ENCODE measurements at places on chromosomes 5 and 9.
A peak's percentile ranks its signal among the peaks of the same experiment; 100 is the strongest.

GRCh38 chr9:88503845-88504764 is 30.9 kb upstream of the NXNL2 start:
- H3K27ac ChIP-seq = no peak overlapping the region
- peaks cover 1% of the 10 kb centered on the region for H3K27me3 ChIP-seq
- H3K4me3 ChIP-seq = no peak overlapping the region
- H3K4me1 ChIP-seq = no peaks in the 10 kb centered on the region
- DNase-seq = no peak

- no peak overlapping the region for H3K27ac ChIP-seq
- no peak for DNase-seq
- H3K4me1 ChIP-seq = no peaks in the 10 kb centered on the region
- peaks cover 17% of the 10 kb centered on the region for H3K27me3 ChIP-seq
- no peaks in the 10 kb centered on the region for H3K36me3 ChIP-seq
- no peak overlapping the region for H3K4me3 ChIP-seq
These were observed 51.0 kb upstream of the EGFLAM start for GRCh38 chr5:38207343-38207742.

GRCh38 chr5:52469420-52469819 is 318.3 kb upstream of the ITGA1 start:
- H3K4me1 ChIP-seq = peaks cover 17% of the 10 kb centered on the region
- peak; percentile 40 for DNase-seq
- peak overlapping the region; percentile 84 for H3K27ac ChIP-seq
- H3K27me3 ChIP-seq = peaks cover 4% of the 10 kb centered on the region
- H3K4me3 ChIP-seq = peak overlapping the region; percentile 49

DNA sequence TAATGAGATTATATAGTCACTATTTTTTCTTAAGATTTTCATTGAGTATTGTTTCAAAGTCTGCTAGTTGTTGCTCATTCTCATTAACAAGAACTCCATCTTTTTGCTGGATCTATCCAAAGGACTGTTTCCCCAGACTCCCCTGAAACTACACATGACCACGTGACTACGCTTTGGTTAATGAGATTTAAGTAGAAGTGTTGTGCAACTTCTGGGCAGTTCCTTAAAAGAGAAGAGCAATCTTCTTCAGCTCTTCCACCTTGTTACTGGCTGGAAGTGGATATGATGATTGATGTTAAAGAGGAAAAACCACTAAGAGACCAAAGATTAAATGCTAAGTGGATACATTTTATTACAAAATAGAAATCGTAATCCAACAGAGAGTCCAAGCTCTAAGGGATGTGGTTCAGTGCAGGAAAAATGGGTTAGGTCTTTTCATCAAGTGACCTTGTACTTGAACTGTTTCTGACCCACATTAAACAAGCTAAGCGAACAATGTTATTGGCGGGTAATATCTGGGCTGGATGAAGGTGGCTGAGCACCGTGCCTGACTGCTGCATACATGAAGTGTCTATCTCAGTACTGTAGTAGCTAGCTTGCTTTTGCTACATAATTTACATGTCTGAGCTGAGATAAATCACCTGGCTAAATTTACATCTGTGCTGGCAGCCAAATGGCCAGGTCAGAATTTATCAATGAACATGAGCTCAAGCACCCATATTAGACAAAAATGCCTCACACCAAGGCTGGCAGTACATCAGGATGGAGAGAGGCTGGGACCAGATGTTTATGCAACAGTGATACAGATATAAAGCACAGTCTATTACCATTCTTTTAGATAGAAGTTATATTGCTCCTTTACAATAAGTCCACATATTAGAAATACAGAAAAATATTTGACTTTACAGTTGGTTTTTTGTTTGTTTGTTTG is 7.5 kb upstream of the CTNNAL1 start:
- H3K4me3 ChIP-seq = no peak overlapping the region
- H3K27me3 ChIP-seq = no peaks in the 10 kb centered on the region
- no peak for DNase-seq
- H3K36me3 ChIP-seq = peaks cover 41% of the 10 kb centered on the region

DNA sequence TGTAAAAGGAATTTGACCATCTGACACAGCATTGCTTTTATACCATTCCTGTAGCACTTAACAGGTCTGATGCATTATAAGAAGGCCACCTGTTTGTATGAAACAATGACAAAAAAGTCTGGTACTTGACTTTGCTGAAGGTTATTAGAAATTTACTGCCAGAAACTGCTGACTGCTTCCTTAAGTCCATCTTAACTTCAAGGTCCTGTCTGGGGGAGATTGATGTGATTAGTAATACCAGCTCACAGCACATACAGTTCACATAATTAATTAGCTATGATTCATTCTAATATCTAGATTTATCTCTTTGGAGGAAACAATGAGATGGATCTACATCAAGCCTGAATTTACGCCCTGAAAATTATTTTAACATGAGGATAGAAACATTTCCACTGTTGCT is 49.6 kb upstream of the TEK start:
- no peaks in the 10 kb centered on the region for H3K36me3 ChIP-seq
- no peak overlapping the region for H3K4me3 ChIP-seq
- no peaks in the 10 kb centered on the region for H3K4me1 ChIP-seq
- no peaks in the 10 kb centered on the region for H3K27me3 ChIP-seq
- no peak for DNase-seq
- H3K27ac ChIP-seq = no peak overlapping the region

- peaks cover 20% of the 10 kb centered on the region for H3K4me1 ChIP-seq
- H3K4me3 ChIP-seq = no peak overlapping the region
- H3K27ac ChIP-seq = no peak overlapping the region
- peaks cover 34% of the 10 kb centered on the region for H3K27me3 ChIP-seq
- no peaks in the 10 kb centered on the region for H3K36me3 ChIP-seq
These were observed 65.0 kb downstream of the UGCG start for GRCh38 chr9:111961575-111961974.

GRCh38 chr5:1489754-1490153 is 34.0 kb downstream of the LPCAT1 start:
- H3K36me3 ChIP-seq = peaks cover 31% of the 10 kb centered on the region
- no peak overlapping the region for H3K4me3 ChIP-seq
- H3K27me3 ChIP-seq = no peaks in the 10 kb centered on the region
- no peak overlapping the region for H3K27ac ChIP-seq
- peaks cover 28% of the 10 kb centered on the region for H3K4me1 ChIP-seq
- no peak for DNase-seq

DNA sequence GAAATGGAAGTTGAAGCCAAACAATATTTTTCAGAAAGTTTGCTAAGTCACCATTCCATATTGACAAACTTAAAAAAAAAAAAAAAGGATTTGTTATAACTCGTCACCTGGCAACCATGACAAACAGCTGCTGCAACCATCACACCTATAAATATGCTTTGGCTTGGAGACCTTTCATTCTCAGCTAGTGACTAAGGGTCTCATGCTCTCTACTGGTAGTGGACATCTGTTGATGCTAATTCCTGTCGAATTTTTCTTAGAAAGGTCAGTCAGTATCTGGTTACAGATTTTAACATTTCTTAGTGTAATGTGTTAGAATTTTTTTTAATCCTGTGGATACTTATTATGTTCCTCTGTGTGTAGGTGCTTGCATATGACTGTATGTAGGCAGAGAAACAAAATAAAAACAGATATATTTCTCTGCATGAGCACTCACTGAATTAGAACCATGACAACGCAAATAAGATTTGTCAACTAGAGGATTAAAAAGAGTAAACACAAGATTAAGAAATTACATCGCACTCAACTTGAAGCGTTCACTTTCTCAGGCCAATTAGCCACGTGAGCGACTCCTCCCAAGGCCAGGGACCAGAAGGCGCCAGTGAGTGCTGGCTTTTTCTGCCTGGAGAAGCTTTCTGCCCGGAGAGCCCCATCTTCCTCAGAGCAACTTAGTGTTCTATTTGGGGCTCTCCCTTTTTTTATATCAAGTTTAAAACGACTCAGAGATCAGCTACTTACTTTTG is 27.0 kb upstream of the ZNF622 start:
- H3K4me3 ChIP-seq = no peak overlapping the region
- no peak overlapping the region for H3K27ac ChIP-seq
- no peaks in the 10 kb centered on the region for H3K4me1 ChIP-seq
- H3K27me3 ChIP-seq = no peaks in the 10 kb centered on the region

- H3K36me3 ChIP-seq = peaks cover 20% of the 10 kb centered on the region
- no peak overlapping the region for H3K27ac ChIP-seq
- no peak for DNase-seq
- H3K4me1 ChIP-seq = peaks cover 11% of the 10 kb centered on the region
- H3K27me3 ChIP-seq = peaks cover 3% of the 10 kb centered on the region
These were observed 3.5 kb downstream of the PAIP1 start for GRCh38 chr5:43553381-43553780.

GRCh38 chr5:22431840-22432239 is 421.3 kb downstream of the CDH12 start:
- DNase-seq = no peak
- H3K27ac ChIP-seq = no peak overlapping the region
- H3K4me3 ChIP-seq = no peak overlapping the region
- H3K36me3 ChIP-seq = no peaks in the 10 kb centered on the region

DNA sequence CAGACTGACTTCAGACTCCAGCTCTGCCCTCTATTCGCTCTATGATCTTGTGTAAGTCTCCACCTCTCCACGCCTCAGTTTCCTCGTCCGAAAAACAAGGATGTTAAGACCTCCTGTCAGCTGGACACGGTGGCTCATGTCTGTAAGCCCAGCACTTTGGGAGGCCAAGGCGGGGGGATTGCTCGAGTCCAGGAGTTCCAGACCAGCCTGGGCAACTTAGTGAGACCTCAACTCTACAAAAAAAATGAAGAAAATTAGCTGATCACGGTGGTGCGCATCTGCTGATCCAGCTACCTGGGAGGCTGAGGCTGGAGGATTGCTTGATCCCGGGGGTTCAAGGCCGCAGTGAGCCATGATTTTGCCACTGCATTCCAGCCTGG is 36.6 kb upstream of the GABRP start:
- no peak for DNase-seq
- H3K4me1 ChIP-seq = peaks cover 3% of the 10 kb centered on the region
- H3K27ac ChIP-seq = no peak overlapping the region

DNA sequence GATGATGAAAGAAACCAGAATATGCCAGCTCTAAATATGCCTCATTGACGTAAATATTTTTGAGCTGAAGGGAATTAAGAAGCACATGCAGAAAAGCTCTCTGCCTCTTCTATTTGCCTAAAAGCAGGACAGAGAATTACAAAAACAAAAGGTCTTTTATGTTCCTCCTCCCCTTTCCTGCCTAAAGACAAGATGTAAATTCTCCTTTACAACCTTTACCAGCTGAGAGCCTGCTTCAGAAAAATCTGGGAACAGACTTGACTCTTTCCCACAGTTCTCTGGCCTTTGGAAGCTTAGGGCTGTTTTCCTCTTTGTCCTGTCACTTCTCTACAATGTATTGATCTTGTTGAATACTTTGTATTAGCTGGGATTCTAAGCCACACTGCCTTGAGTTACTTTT is 199.7 kb downstream of the TMC1 start:
- DNase-seq = no peak
- no peaks in the 10 kb centered on the region for H3K4me1 ChIP-seq
- no peak overlapping the region for H3K27ac ChIP-seq
- no peaks in the 10 kb centered on the region for H3K27me3 ChIP-seq
- no peaks in the 10 kb centered on the region for H3K36me3 ChIP-seq

GRCh38 chr9:70566751-70567150 is 152.3 kb upstream of the KLF9 start:
- H3K4me1 ChIP-seq = peaks cover 46% of the 10 kb centered on the region
- H3K36me3 ChIP-seq = peaks cover 4% of the 10 kb centered on the region
- H3K27ac ChIP-seq = no peak overlapping the region
- H3K27me3 ChIP-seq = no peaks in the 10 kb centered on the region

GRCh38 chr9:70789086-70789485 is 332.3 kb downstream of the TRPM3 start:
- H3K4me3 ChIP-seq = no peak overlapping the region
- no peak for DNase-seq
- H3K27me3 ChIP-seq = peaks cover 5% of the 10 kb centered on the region

DNA sequence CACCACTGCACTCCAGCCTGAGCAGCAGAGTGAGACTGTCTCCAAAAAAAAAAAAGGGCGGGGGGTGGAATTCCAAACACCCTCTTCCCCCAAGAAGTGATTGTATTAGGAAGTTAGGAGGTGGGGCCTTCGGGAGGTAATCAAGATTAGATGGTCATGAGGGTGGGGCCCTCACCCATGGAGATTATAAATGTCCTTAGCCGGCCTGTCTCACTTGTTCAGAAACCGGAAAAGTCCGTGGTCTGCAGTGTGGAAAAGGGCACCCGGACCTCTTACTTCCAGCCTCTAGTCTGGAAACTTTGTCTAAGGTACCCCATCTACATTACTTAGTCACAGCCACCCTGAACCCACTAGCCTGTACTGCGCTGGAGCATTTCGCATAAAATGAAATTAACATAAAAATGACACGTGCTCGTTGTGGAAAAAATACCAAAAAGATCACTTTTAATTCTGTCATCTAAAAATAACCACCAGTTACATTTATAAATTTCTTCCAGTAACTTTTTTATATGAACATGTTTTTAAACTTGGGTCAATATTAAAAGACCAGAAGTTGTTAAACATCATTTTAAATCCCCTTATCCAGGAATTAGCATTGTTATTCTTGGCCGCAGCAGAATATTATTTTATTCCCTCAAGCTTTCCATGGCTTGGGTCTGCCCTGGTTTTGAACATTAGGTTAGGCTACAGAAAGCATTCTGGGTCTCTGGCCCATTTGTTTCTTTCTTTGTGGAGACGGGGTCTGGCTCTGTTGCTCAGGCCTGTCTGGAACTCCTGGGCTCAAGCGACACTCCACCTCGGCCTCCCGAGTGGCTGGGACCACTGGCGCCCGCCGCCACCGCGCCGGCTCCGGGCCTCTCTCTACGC is 1.2 kb upstream of the CKS2 start:
- H3K4me3 ChIP-seq = peak overlapping the region; percentile 90
- H3K4me1 ChIP-seq = peaks cover 44% of the 10 kb centered on the region
- DNase-seq = no peak
- H3K36me3 ChIP-seq = peaks cover 35% of the 10 kb centered on the region
- H3K27me3 ChIP-seq = no peaks in the 10 kb centered on the region

GRCh38 chr9:135839516-135839915 is 67.8 kb downstream of the CAMSAP1 start:
- H3K4me3 ChIP-seq = no peak overlapping the region
- H3K27ac ChIP-seq = no peak overlapping the region

DNA sequence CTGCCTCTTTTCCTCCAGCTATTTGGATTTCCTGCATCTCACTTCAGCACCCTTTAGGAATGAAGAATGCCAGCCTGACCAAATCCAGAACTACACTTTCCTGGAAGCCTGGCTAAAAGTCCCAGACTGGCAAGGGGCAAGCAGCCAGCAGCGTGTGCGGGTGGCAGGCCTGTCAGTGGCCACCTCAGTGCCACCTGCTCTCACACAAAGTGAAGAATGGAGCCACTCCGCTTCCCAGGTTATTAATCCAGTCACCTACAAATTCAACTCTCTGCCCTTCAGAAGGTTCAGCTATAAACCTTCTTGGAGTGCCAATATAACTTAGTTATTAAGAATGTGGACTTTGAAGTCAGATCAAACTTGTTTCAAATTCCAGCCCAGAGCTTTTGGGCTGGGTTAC is 6.7 kb upstream of the ALDOB start:
- no peak overlapping the region for H3K4me3 ChIP-seq
- no peak for DNase-seq

Data from activated naive CD4-positive, alpha-beta T cell treated with anti-CD3 and anti-CD28 coated beads, Interleukin-2, amount 10 ng/mL, durations not matched to agents 7 days and 5 days (primary cell).